ENCODE measurements at places on chromosomes 11 and 22.

DNA sequence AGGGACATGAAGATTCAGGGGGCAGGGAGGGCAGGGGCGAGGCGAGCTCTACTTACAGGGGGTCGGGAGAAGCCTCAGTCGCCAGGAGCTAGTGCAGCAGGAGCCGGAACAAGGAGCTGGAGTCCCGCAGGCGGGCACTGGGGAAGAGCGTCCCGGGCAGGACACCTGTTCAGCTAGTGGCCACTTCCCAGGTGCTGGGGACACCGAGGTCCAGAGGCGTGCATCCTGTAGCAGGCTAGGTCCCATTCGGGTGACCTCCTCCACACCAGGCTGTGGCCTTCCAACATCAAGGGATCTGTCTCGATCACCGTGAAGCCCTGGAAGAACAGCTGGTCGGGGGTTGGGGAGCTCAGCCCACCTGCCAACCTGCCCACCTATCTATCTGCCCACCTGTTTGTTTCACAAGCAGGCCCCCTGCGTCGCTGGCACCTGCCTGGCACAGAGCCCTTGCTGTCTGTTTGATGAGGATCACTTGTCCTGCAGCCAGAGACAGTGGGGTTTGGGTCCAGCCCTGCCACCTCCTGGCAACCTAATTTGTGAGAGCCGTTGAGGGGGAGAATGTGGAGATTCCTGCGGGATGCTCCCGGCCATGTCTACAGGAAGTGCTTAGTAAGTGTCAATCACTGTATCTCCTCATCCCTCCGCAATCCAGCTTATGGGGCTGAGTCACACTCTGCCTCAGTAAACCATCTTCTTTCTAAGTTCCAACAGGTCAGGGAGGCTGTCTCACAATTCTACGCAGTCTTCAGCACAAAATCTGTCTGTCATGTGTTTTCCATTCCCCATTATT is 940.9 kb downstream of the BRD1 start:
- no peak for DNase-seq

GRCh38 chr22:26681395-26681821 is 24.0 kb downstream of the MIAT start:
- DNase-seq = no peak

DNA sequence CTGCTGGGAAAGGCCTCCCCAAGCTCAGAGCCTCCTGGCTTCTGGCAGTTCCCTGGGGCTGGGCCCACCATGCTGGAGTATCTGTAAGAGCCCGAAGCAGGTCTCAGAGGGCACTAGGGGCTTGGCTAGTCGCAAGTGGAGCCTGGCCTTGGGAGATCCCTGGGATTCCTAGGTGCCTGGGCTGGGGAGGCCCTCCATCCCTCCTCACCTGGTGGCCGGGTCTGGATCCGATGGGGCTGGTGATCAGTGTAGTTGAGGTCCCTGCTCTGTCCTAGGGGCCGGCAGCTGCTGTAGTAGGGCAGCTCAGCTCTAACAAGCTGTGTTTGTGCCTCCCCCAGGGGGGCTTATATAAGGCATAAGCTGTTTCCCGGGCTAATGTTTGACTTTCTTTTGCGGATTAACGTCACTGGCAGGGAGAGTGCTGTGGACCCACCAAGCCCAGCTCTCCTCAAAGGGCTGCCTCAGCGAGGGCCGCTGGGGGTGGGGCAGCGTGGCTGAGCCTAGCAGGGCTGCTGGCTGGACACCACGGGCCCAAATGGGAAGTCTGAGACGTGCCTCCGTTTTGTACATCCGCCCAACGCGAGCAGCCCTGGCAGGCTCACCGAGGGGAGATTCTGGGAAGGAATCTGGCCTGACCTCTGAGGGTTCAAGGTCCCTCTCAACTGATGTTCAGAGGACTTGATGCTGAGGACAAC is at the start of gene SLC22A8:
Gene SLC22A8 (minus strand): TSS at position 321 of the 695 bp plus-strand sequence. CDS start 883 bp downstream, outside the sequence.
- no peak for DNase-seq

DNA sequence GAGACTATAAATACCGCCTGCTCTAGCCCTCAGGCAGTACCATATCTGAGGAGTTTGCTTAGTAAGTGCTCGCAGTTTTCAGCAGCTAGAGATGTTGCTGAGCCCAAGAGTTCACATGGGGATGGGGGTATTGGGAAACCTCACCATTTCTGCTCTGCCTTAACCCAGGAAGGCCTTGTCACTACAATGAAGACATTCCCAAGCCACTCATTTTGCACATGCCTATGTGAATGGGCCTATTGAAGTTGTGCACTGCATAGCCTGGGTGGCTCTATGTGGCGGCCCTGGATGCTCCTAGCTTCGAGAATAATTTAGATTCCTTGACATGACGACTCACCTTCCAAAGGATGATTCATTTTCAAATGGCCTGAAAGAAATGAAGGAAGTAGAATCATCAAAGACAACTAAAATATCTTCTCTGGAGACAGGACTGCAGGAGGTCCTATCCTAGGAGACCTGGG is 163.4 kb downstream of the ADAMTS15 start:
- DNase-seq = no peak

DNA sequence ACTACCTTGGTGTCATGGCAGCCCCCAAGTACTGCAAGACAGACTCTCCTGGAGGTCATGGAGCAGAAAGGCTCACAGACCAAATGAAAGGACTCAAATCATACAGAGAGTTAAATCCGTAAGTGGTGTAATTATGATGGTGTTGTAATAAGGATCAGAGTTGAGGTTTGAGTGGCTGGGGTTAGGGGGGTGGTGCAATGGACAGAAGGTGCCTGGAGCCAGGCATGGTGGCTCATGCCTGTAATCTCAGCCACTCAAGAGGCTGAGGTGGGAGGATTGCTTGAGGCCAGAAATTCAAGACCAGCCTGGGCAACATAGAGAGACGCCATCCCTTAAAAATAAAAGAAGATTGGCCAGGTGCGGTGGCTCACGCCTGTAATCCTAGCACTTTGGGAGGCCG is 18.7 kb downstream of the ART5 start:
- no peak for DNase-seq

GRCh38 chr11:134460062-134460561 is 48.1 kb upstream of the B3GAT1 start:
- DNase-seq = no peak

DNA sequence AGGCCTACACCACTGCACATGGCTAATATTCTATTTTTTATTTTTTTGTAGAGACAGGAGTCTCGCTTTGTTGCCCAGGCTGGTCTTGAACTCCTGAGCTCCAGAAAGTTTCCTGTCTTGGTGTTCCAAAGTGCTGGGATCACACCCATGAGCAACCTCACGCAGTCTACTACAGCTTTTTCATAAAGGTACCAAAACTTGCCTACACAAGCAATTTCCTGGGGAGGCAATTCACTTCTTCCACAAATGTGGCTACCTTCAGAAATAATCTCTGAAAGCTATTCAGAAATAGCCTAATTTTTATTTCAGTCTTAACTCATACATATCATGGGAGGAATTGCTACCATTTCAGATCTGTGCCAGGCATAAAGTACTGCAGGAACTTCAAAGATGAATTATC is 11.4 kb downstream of the SLC35F2 start:
- DNase-seq = no peak

DNA sequence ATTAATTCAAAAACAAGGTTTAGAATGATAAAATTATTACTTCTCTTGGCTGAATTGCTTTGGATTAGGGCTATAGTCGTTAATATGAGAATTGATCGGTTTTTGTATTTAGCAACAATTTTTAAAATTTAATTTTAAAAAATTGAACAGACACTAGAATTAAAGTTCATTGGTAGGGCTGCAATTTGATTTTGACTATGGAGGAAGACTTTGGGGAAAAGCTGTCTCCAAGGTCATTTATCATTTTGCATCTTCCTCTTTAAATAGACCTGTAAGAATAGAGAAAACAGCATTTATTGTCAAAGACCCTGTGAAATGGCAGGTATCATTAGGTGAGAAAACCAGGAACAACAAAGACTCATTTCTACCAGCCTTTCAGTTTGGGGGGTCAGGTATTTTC is at the start of gene OR4S2:
Gene OR4S2 (plus strand): TSS at position 301 of the 400 bp plus-strand sequence. CDS start 2,577 bp downstream, outside the sequence.
- no peak for DNase-seq

- no peak for DNase-seq
These were observed 5.0 kb upstream of the FGF19 start for GRCh38 chr11:69708736-69709401.

DNA sequence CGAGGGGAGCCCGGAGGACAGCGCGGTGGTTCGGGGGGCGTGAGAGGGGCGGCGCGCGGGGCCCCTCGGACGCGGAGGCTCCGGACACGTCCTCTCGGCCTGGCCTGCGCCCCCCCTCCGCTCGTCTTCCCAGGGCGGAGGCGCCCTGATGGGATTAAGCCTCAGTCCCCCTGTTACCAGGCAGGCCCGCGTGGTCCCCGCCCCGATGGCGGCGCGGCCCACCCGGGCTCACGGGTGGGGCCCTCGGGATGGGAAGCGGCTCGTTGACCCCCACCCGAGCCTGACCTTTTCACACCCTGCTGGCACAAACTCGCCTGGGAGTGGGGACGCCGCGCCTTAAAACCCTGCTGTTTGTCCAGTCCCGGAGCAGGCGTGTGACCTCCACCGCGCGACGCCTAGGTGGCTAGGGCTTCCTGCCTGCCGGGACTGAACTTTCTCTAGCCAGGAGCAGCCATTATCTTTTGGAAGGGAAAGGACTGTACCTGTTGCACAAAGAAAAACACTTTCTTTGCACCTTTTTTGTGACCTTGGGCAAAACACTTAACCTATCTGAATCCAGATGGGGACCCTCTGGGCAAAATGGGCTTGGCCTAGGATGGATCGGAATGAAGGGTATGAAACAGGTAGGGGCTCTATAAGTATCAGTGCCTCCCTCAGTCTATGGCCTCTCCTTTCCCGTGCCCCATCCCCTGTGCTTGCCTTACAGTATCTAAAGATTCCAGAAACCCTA is 1.0 kb downstream of the KIAA1671 start:
- DNase-seq = no peak

- no peak for DNase-seq
These were observed 54.1 kb upstream of the SOX6 start for GRCh38 chr11:16410479-16410878.

GRCh38 chr11:66643745-66644437 is 5.4 kb downstream of the RBM4 start:
- DNase-seq = no peak

GRCh38 chr11:21446939-21447590 is 745.8 kb upstream of the ANO5 start:
- DNase-seq = no peak

GRCh38 chr11:10233581-10233980 is 60.4 kb downstream of the SBF2 start:
- DNase-seq = no peak

GRCh38 chr22:26718488-26718887 is 61.1 kb downstream of the MIAT start:
- DNase-seq = no peak

- no peak for DNase-seq
These were observed 1.9 kb downstream of the SAC3D1 start for GRCh38 chr11:65042891-65043290.

GRCh38 chr11:126561327-126561893 is 205.9 kb downstream of the ST3GAL4 start:
- DNase-seq = no peak

DNA sequence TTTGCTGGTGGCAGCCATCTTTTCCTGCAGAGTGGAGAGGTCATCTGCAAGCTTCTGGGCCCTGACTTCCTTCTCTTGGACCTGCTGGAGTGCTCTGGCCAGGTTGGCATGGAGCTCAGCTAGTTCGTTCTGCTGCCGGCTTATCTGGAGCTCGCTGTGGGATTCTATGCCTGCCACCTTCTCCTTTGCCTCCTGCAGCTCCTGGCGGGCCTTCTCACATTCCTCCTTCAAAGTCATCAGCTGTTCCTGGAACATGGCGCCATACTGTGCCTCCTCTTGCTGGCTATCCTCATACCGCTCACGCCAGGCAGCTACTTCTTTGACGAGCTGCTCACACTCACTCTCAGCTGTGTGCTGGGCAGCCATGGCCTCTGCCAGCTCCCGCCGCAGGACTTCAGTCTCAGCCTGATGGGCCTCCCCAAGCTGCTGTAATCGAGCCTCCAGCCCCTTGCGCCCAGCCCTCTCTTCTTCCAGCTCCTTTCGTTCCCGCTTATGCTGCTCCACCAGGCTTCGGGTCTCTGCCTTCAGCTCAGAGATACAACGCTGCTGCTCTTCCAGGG is 16.1 kb downstream of the IL18BP start:
- DNase-seq = no peak

DNA sequence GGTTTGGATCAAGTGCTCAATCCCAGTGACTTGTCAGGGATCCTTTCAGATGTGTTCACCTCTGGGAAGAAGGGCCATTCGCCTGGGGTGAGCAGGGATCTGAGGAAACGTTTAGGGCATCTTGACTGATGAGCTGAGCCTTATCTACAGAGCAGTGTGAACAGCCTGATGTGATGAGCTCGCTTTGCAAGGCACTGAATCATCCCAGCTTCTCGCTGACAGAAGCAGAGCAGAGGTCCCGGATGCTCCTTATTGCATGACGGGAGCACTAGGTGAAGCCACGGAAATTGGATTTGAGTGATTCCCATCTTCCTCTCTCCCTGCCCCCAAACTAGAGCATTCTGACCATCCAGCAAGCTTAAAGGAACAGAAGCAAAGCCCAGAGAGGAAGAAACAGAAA is 46.5 kb downstream of the SEZ6L start:
- DNase-seq = no peak

DNA sequence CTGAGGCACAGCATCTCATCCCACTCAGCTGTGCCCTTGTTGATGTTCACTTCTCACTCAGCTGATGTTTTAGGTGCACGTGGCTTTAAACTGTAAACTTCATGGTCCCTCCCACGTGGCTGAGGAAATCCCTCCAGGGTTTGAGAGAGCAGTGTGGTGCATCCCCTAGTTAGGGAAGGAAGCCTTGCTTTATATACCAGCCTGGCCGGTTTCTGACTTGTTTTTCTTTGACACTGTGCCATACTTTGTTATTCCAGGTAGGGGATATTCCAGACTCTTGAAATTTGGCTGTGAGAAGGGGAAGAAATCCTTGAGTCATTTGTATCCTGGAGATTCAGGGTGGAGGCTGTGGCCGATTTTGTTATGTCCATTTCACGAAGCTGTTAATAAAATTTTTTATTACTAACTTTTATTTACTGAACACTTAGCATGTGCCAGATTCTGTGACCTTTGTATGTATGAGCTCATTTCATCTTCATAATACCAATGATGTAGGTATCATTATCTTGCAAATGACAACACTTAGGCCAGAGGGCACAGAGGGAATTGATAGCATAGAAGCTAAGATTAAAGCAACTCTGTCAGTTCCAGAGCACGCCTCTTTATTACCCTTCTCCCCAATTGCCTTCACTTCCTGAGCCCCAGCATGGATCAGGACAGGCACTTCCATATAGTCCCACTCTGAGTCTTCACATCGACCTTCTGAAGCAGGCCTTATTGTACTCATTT is 116.6 kb downstream of the NAV2 start:
- no peak for DNase-seq

DNA sequence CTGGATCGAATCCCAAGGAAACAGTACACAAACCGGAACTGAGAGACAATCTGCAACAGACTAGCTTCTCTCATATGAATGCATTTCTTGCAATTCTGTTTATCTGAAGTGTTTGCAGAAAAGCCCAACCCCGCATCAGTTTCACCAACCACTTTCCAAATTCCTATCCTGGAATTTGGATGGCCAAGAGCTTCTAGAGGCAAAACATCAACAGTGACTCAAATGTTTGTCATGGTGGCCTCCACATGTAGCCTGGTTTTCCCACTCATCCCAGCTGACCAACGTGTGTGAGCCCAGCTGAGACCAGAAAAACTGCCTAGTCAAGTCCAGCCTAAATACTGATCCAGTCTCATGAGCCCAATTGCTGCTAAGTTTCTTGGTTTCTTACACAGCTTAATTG is 8.3 kb upstream of the MIEF1 start:
- DNase-seq = no peak

- DNase-seq = no peak
These were observed 28.6 kb upstream of the AMPD3 start for GRCh38 chr11:10426475-10426874.

- DNase-seq = no peak
These were observed 90.0 kb downstream of the ARHGAP42 start for GRCh38 chr11:100777103-100777502.
